ENCODE measurements at places on chromosomes 12 and 14.

- no peak for DNase-seq
Measured at GRCh38 chr12:105477873-105478272, 147.4 kb downstream of the C12orf75 start.

GRCh38 chr14:50037852-50038251, 78.5 kb downstream of the VCPKMT start:
- DNase-seq = no peak

DNA sequence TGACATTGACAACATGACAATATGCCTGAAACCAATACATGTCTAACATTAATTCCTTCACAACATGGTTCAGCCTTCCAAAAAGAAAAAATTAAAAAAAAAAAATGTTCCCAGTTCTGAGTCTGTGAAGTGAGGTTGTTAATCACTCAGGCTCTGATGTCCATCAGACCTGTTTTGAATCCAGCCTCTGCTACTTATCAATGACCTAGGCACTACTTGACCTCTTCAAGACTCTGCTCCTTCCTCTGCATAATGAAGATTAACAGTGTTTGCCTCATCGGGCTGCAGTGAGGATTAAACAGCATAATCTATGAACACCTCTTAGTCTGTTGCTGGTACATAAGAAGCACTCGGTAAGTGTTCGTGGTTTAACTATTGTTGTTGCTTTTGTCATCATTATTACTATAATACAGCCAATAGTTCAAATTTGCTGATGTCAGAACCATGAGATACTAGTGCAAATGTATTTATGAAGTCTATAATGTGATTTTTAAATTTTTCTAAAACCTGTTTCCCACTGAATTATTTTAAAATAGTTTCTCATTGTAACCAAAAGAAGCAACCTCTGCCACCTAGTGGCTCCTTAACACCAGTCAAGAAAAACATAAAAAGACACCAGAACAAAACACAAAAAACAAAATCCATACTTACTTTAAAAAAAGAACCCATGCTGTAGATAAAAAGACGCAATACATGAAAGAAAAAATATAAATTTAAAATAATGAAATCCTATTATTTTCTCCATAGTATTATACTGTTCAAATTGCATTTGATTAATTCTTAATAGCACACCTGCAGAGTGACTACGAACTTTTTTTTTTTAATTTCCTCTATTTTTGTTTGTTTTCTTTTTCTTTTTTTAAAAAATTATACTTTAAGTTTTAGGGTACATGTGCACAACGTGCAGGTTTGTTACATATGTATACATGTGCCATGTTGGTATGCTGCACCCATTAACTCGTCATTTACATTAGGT, 20.3 kb upstream of the TMX1 start:
- DNase-seq = peak; percentile 37

DNA sequence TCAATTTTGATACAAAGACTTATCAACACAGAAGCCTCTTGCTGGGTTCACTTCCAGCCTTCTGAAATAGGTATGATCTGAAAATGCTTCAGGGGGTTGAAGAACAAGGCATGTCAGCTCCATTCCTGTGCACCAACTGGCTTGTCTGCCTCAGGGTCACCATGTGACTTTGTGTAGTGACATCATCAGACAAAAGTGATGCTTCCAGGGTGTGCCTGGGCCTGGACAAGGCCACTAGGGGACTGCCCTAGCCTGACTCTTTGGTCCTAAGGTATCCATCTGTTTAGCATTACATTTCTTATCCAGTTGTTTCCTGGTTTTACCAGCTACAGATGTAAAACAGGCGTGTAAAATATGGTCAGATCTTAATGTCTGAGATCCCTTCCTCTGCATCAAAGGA, 155.6 kb downstream of the CAND1 start:
- DNase-seq = no peak

GRCh38 chr14:71720978-71721624, 211.1 kb upstream of the RGS6 start:
- peak; percentile 51 for DNase-seq

- no peak for DNase-seq
Measured at GRCh38 chr12:94938583-94938982, 64.9 kb downstream of the NDUFA12 start.

- DNase-seq = no peak
Measured at GRCh38 chr14:67673451-67673850, 981 bp downstream of the VTI1B start.

- DNase-seq = peak; percentile 52
Measured at GRCh38 chr12:103852498-103852997, 11.5 kb upstream of the NT5DC3 start.

DNA sequence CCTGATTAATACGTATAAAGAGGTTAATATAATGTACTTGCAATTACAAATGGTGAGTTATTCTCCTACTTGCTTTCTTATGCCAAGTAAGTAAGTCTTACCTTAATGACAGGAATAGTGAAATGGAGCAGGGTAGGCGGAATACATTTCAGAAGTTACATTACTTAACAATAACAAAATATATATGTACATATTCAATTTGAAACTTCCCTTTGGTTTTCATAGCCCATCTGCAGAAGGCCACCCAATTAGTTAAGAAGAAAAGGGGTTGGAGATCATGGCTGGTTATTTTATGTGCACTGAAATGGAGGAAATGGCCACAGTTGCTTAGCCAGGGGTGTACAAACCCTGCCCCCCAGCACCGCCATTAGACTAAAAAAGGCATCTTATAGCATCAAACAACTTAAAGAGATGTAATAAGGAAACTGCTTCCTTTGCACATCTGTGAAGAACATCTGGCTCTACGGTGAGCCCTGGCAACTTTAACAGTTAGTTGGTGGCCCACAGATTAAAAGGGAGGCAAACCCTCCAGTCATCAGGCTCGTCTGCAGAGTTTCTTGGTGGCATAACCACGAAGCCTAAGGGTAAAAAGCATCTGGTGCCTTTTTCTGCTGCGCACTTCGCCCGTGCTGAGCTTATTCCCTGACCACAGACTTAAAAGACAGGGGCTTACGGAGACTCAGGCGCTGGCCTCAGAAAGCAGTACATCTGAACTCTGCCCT, 38.8 kb upstream of the DACT1 start:
- no peak for DNase-seq

DNA sequence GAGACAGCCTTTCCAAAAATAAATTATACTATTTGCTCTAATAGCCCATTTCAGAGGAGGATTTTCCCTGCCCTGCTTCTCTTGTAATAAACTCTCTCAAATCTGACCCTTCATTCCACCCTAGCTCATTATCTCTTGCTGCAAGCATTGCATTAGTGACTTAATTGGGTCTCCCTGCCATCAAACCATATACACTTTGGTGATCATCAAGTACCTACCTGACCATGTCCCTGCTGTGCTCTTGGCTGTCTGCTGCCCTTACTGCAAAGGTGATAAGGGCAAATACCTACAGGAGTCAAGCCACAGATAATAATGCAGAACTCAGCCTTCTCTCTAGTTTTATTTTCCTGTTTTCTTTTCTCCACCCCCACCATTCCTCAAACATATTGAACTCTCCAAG, 88.4 kb downstream of the LIN7A start:
- DNase-seq = no peak

DNA sequence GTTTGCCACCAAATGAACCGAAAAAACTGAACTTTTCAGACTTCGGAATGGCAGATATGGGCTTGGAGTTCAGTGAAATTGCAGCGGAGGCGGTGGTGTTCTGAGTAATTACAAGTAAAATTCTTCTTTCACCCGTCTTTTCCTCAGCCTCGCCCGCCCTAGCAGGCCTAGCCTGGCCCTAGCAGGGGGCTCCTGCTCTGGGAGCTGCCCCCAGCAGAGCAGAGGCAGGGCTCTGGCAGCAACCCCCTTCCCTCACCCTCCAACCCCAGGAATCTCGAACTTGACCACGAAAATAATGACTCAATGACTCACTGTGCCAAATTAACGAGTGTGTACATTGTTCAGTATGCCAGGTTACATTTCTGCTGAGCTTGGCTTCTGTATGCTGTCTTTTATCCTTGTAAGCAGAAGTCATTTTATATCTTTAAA, 1.1 kb downstream of the PAPLN start:
- DNase-seq = peak; percentile 43

GRCh38 chr12:108190529-108190928, 61.4 kb downstream of the WSCD2 start:
- DNase-seq = no peak

DNA sequence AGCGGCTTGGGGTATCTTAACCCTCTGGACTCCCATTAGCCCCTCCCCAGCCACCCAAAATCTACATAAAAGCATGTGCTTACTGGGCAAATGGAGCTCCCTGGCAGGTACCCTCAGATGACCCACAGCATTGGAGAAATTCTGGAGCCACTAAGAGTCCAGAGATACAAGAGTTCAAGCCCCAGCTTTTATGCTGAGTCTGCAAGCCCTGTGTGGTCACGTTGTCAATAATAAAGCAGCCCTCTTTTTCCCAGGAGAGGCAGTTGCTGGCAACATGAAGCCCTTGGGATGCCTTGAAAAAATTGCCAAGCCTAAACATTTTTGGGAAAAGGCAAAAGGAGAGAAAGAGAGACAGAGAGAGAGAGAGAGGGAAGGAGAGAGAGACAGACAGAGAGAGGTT, 83.4 kb downstream of the RBM19 start:
- DNase-seq = no peak

DNA sequence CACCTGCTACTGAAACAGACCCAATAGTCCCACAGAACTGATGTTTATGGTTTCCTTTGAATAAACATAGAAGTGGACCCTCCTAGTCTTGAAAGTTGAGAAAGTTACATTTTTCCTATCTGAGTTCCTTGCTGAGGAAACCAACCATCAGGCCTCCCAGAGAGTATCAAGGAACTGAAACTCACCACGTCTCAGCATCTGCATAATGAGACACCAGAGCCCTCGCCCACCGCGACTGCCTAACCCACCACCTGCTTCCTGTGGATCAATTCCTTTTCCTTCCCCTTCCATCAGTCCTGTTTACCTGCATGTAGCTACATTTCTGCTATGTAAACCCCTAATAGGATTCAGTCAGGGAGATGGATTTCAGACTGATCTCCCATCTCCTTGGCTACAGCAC, 443.2 kb upstream of the TMEM132C start:
- DNase-seq = peak; percentile 5

GRCh38 chr12:54589964-54590363, 1.5 kb upstream of the PPP1R1A start:
- DNase-seq = no peak

DNA sequence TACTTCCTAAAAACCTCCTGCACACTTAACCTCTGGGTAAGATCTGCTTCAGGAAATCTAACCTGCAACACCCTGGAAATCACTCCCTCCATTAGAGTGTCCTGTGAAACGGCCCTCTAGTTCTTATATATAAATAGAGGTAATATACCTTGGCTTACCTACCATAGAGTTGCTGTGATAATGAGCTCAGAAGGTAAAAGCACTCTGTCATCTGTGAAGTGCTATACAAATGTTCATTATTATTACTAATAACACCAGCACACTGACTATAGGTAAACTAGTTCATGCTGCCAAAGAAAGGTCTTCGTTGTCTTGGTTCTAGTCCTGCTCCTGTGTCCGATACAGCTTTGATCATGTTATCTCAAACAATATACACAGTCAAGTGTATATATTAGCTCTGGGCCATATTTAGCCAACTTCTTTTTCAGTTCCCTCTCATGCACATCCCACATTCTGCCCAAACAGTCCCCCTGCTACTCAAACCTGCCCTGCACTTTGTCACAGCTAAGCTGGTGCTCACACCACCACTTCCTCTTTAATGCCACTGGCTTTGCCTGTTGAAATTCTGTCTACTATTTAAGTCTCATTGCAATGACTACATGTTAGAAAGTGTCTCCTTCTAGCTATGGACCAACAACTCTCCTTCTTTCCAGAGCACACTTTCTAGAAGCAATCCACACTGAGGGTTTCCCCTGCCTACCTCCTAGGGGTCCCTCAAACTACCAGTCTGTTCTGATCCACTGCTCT, 5.1 kb downstream of the E2F7 start:
- peak; percentile 81 for DNase-seq

DNA sequence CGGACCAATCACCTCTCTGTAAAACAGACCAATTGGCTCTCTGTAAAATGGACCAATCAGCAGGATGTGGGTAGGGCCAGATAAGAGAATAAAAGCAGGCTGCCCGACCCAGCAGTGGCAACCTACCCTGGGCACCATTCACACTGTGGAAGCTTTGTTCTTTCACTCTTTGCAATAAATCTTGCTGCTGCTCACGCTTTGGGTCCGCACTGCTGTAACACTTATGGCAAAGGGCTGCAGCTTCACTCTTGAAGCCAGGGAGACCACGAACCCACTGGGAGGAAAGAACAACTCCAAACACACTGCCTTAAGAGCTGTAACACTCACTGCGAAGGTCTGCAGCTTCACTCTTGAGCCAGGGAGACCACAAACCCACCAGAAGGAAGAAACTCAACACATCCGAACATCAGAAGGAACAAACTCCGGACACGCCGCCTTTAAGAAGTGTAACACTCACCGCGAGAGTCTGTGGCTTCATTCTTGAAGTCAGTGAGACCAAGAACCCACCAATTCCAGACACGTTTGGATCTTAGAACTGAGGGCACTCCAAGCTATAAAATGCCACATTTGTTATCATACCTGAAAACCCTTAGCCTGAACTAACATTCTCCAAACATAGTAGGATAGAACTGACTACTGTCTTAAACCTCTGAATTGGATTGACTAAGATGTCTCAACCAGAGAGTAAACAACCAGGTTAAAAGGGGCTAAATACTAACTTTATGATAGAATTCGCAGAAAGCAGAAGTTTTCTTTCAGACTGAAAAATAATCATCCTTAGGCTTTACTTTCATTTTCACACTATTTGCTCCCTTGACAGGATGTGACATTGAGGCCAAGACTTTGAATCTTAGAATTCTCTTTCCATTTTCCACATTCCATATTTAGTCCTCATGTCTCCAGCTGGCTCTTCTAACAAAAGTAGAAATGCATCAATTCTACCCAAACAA, 33.6 kb downstream of the CDKL1 start:
- peak; percentile 68 for DNase-seq

DNA sequence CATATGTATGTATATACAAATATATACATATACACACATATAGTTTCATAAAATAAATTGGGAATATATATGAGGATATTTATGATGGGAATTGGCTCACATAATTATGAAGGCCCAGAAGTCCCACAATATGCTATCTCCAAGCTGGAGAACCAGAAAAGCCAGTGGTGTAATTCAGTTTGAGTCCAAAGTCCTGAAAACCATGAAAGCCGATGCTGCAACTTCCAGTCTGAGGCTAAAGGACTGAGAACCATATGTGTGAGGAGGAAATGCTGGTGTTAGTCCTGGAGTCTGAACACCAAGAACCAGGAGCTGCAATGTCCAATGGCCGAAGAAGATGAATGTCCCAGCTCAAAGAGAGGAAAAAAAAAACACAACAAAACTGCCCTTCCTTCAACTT, 65.5 kb upstream of the PRKD1 start:
- DNase-seq = no peak

All from common myeloid progenitor, CD34-positive (primary cell).